ENCODE measurements at places on chromosomes 4 and X.

DNA sequence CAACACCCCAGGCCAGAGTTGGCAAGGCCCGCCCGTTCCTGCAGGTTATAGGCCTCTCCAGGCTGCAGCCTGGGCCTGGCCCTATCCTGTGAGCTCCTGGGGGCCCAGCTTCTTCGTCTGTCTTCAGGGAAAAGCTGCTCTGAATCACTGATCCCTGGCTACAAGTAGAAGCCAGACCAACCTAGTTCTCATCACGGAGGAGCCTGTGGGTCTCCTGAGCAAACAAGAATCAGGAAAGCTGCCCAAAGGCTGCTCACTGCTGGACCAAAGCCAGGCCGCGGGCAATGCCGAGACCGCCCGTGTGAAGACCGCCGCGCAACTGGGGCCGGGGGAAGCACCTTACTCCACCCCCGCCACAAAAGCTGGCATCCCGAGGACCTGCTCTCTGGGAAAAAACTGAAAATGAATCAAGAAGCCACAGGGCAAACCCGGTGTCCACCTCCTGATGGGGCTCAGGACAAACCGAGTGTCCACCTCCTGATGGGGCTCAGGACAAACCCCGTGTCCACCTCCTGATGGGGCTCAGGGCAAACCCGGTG is 12.8 kb downstream of the CTBP1 start:
- DNase-seq = no peak

DNA sequence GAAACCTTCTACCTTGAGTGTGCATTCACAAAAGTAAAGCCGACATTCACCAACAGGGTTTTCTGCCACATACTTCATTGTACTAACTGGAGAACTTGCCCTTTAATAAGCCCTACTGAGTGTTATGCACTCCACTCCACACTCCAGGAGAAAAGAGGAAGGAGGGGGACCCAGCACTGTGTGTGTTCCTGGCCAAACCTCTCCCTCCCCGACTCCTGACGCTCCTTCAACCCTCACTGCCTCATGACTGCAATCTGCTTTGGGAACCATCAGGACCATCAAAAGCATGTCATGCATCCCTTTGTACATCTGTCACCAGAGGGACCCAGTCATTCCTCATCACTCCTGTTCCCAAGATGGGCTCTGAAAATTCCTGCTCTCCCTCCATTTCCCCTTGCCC is 143.7 kb downstream of the RASL11B start:
- no peak for DNase-seq

DNA sequence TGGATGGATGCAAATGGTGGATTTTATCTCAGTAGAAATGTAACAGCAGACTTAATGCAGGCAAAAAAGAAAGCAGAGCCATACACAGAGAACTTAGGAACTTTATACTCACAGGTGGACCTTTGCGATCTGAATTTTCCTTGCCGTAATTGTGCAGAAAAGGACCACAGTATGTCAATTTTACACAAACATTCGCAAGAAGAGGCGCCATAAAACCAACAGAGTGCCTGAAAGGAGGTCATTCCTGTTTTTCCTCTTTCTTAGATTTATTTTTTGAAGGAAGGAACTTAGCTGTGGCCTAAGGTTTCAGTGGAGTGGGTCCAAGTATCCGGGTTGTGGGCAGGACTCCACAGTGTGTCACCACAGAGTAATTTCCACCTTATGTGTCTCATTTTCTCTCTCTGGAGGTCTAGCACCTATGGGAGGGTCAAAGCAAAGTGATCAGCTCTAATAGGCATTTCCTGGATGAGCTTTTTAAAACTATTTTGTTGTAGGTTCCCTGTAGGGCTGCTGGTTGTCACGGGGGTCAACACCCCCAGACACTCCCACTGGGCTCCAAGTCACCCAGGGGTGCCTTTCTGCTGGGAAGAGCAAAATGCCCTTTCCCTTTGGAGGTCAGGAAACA is 24.7 kb upstream of the PBDC1 start:
- no peak for DNase-seq

- DNase-seq = no peak
Observed at GRCh38 chr4:183132081-183132480, 33.0 kb downstream of the WWC2 start.

- peak; percentile 50 for DNase-seq
Observed at GRCh38 chr4:87543835-87544461, 14.8 kb upstream of the SPARCL1 start.

- peak; percentile 37 for DNase-seq
Observed at GRCh38 chr4:83231620-83232076, 53.0 kb downstream of the COQ2 start.

DNA sequence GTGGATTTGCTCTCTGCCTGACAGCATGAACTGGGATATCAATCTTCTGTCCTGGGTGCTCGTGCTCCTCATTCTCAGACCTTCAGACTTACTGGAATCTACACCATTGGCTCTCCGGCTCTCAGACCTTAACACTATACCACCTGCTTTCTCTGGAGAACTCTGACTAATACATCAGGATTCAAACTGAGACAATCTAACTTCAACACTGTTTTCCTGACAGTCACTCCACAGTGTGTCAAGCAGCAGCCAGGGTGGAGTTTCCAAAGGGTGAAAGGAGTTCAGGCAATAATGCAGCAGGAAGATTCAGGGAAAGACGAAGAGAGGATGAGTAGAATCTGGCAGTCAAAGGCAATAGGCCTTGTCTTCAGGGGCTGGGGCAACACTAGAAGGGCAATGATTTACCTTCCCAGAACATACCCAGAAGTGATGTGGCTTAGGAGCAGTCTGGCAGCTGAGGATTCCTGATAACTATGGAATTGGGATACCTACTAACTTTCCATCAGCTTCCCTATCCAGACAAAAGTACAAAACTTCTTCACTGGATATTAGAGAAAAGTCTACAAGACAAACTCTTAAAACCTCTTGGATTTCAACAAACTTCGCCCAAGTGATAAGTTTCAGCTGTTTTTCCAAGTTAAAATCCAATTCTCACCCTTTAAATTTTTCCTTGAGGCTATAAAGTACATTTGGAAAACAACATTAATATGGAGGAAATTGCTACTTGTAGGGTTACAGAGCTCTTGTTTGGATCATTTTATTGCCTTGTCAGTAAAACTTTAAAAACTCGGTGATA is 58.4 kb upstream of the SLIT2 start:
- DNase-seq = peak; percentile 1

DNA sequence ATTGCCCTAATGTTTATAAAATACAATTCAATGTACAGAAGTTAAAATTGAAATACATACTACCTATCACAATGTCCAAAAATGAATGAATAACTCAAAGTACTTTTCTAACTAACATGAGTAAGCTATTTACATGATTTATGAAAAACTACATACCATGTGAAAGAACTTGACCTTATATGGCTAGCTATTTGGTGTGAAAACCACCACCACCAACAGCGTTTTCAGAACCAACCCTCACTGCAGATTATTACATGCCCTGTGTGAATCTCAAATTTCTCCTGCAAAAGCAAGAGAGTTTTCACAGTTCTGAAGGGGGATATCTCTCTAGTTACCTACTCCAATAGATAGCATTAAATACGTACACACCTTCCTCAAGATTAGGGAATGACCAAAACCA is 198.5 kb downstream of the SPATA18 start:
- no peak for DNase-seq

- DNase-seq = no peak
Observed at GRCh38 chrX:93637591-93637990, 35.8 kb downstream of the NAP1L3 start.

- DNase-seq = peak; percentile 71
Observed at GRCh38 chr4:173318648-173319211, 15.4 kb downstream of the HMGB2 start.

DNA sequence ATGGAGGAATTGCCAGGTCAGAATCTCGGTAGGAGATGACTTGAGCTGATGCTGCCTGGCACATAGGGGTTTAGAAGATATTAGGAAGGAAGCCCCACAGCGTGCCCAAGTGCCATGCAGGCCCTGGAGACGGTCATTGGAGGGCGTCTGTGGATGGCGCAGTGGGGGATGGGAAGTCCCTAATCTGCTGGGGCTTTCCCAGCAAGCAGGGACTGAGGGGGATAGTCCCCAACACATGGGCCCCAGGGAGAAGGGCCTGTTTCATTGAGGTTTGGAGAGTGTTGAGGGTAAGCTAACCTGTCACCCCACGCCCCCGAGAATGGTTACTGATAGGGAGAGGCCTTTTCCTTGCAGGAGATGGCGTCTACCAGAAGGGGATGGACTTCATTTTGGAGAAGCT is 7.8 kb downstream of the TAFAZZIN start:
- DNase-seq = no peak

GRCh38 chr4:89640620-89641366 is 196.2 kb downstream of the SNCA start:
- DNase-seq = peak; percentile 56

DNA sequence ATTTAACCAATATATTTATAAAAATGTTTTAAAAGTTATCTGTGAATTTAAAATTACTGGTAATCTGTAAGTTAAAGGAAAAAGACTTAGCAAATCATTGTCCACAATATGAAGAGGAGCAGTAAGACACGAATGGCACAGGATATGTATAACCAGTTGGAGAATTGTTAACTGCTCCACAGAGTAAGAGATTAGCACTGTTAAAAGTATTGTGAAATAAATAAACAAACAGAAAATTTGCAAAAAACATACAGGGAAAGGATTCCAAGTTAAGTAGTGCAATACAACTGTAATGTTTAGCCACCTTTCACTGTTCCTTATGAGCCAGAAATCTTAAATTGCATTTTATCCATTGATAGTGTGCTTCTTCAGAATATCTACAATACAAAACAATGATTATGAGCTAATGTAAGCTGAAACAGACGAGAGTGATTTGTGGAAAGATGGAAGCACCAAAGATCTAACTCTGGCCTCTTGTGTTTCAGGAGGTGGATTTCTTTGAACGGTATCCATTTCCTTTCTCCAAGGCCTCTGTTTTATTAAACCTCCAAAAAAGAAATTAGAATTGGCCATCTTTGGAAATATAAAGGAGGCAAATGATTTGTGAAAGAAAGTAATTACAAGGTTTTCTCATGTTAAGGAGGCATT is 188.4 kb downstream of the UNC5C start:
- DNase-seq = no peak

- no peak for DNase-seq
Observed at GRCh38 chr4:118587116-118587831, 97.9 kb upstream of the METTL14 start.

DNA sequence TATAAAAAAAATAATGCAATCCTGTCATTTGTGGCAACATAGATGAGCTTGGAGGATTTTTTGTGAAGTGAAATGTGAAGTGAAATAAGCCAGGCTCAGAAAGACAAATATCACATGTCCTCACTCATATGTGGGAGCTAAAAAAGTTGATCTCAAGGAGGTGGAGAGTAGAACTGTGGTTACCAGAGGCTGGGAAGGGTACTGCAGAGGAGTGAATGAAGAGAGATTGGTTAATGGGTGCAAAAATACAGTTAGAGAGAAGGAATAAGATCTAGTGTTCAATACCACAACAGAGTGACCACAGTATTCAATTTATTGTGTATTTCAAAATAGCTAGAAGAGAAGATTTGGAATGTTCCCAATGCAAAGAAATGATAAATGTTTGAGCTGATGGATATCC is 13.4 kb upstream of the ZCCHC18 start:
- DNase-seq = no peak

DNA sequence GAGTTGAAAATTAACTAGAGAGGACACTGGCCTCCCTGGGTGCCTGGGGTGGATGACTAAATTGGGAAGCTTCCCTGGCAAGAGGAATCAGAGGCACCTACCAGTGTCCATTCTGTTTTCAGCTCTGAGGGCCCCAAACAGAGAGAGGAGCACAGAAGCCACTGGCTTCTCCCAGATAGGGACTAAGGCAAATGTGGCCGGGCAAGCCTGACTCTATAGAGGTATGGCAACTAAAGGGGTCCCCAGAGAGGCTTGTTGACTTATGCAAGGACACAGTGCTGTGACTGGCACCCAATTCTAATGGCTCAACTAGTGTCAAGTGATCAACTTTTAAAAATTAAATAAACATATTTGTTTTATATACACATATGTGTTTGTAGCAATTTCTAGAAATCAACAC is 17.2 kb downstream of the TRPC3 start:
- no peak for DNase-seq

- no peak for DNase-seq
Observed at GRCh38 chr4:145339075-145339725, 142.5 kb upstream of the SMAD1 start.
